ENCODE measurements at places on chromosomes 1 and 21.

GRCh38 chr1:51347398-51348146 lies 17.2 kb upstream of the TTC39A start:
- DNase-seq, result no peak

DNA sequence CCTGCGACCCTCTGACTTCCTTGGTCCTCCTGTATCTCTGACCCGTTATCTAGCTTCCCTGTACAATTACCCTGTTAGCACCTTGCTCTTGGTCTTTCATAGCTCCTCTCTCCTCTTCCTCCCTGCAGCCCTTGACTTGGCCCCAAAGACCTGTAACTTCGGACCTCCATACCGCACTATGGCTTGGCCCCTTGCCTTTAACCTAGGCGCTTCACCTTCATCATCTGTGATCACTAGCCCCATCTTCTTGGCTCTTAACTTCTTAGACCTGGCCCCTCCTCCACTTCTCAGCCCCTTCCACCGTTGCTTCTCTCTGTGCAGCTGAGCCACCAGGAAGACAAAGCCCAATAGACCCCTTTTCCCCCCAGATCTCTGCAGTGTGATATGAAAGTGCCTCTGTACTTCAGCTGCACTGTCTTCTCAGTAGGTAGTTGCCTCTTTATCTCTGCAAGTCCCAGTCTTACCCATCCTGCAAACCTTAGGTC lies 740 bp downstream of the ZNF691 start:
- DNase-seq, result no peak

GRCh38 chr1:3922851-3923250 lies 22.8 kb upstream of the C1orf174 start:
- no peak for DNase-seq

- DNase-seq, result no peak
These were observed 6.9 kb upstream of the GPATCH4 start for GRCh38 chr1:156608036-156608674.

- no peak for DNase-seq
These were observed 51.3 kb downstream of the CAPN9 start for GRCh38 chr1:230798491-230798890.

GRCh38 chr1:41560496-41560895 lies 76.0 kb upstream of the EDN2 start:
- DNase-seq, result no peak

GRCh38 chr1:169111472-169111871 lies 5.0 kb downstream of the ATP1B1 start:
- no peak for DNase-seq

DNA sequence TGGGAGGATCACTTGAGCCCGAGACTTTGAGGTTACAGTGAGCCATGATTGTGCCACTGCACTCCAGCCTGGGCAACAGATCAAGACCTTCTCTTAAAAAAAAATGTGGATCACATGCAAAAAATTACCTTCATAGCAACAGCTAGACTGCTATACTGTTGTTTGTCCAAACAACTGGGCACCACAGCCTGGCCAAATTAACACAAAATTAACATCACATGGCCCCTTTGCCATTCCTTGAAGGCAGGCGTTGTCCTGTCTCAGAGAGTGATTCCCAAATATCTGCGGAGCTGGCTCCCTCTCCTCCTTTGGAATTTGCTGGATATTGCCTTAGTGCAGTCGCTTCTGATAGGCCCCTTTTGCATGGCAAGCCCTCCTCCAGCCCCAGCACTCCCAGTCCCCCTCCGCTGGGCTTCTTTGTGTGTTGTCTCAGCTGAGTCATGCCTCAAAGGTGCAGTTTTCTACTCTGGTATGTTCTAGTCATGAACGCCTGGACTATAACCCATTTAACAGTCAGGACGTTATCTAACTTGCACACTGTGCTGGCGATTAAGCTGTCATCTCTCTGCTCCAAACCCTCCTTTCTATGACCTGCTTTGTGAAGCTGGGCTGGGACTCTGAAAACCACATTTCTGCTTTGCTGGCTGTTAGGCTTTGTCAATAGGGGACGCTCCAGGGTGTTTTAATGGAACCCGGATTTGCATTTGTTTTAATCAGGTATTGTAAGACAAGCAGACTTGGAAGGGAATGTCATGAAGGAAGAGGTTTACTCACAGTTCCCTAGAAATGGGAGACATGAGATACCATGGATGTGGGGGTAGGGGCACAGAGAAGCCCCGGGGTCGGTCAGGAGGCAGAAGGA lies 20.1 kb upstream of the HPCAL4 start:
- DNase-seq, result no peak

DNA sequence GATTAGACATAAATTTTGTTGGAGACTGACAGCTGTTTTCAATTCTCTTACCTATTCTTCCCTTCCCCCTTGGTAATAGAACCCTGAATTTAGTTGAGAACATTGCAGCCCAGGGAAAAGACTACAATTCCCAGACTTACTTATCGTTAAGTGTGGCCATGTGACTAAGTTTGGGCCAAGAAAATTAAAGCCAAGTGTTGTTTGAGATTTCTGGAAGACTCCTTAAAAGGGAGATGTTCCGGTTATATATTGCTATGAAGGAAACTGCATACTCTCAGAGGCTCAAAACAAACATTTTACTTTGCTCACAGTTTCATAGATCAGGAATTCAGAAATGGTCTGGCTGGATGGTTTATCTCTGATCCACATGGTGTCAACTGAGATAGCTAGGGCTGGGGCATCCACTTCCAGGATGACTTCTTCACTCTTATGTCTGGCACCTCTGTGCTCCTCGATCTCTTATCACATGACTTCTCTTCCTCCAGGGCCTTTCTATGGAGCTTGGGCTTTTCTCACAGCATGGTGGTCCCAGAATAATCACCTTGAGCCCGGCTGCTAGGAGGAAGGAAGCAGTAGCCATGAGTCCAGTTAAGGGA lies 22.4 kb upstream of the CD34 start:
- DNase-seq, result no peak

GRCh38 chr21:31778546-31778945 lies 46.6 kb upstream of the SCAF4 start:
- no peak for DNase-seq

- DNase-seq, result no peak
These were observed 267.8 kb upstream of the NCAM2 start for GRCh38 chr21:20730441-20730840.

- DNase-seq, result no peak
These were observed at the start of gene LBR for GRCh38 chr1:225427235-225428067. Gene LBR (minus strand): TSS chr1:225428038. CDS start chr1:225424075, 3,963 bp downstream.

DNA sequence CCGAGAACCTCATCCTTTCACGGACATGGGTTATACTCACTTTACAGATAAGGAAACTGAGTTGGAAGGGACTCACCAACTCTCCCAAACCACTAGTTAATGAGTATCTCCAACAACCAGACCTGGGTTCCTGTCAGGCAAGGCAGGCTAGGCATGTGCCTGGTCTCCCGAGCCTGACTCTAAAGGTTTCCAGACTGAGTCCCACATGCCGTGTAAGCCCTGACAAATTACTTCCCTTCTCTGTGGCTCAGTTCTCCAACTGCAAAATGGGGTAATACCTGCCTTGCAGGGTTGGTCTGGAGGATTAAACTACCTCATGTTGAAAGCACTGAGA lies 34.3 kb downstream of the SSBP3 start:
- DNase-seq, result no peak

- no peak for DNase-seq
These were observed 156.7 kb downstream of the SYT2 start for GRCh38 chr1:202553560-202554038.

DNA sequence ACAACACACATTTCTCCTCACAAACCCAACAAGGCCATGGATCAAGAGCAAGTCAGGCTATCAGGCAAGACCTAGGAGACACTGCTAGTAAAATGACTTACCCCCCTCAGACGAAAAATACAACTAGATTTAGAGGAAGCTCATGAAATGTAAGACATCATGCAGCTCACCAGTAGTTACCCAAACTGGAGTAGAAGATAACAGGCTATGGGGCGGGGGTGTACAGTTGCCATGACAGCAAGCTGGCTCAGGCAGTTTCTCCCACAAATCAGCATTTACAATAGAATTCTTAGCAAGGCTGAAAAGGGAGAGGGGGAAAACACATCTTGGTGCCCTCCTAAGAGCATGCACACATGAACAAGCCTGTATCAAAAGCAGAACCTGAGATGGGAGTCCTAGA lies 13.9 kb downstream of the TPM3 start:
- no peak for DNase-seq

- DNase-seq, result no peak
These were observed 2.7 kb downstream of the MIER1 start for GRCh38 chr1:66927528-66927927.

DNA sequence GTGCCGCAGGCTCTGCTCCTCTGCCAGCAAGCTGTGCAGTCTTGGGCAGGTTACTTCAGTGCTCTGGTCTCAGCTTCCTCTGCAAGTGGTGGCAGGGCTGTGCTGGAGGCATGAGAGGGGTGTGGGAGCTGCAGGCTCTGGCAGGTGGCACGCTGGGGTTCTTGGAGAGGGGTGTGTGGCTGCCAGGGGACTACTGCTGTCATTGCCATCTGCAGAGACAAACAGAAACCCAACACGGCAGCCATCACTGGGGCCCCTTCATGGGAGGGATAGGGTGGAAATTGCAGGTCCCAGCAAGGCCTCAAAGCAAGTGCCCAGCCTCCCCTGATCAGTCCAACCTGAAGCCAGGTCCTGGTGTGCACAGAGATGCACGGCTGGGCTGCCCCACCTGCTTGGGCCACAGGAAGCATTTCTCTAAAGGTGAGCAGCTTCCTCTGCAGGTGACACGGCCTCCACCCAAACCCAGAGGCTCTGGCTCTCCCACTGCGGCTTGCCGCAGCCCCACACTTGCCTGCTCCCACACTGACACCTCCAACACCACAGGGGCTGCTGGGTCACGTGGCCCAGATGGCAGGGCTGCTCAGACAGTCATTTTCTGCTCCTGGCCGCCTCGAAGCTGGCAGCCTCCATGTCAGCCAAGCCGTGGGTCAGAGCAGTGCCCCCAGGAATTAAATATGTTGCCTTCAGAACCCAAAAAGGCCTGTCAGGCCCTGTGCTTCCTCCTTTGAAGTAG lies 4.1 kb upstream of the COL6A2 start:
- no peak for DNase-seq

DNA sequence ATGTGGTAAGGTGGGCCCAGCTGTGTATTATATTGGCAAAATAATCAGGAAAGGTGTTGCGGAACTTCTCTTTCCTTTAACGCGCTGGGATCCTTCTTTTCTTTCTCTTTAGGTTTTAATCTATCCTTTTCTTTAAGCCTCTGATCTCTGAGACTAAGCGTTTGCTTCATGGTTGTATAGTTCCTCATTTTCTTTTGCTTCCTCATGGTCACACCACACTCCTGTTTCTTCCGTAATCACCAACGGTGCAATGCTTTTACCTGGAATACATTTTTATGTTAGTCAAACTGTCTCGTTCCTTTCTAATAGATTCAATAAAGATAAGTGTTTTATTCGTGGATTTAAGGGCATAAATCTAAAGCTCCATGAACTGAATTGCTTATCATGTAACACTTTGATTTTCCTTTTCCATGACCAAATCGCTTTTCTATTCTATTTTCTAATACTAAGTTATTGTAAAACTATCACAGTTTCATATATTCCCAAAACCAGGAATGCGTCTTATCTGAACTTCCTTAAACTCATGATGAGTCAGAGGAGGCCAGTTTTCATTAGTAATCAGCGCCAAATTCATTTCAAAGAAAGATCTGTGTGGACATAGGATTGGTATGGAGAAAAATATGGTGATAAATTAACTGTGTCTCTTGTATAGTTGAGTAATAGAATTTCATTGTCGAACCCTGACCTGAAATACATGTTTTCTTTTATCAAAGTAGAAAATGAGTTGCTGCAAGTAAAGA lies 12.2 kb downstream of the SDCCAG8 start:
- no peak for DNase-seq

- DNase-seq, result no peak
These were observed 108.3 kb downstream of the TNR start for GRCh38 chr1:175635092-175635491.

- no peak for DNase-seq
These were observed 56.6 kb upstream of the SLC2A1 start for GRCh38 chr1:43015269-43015668.

DNA sequence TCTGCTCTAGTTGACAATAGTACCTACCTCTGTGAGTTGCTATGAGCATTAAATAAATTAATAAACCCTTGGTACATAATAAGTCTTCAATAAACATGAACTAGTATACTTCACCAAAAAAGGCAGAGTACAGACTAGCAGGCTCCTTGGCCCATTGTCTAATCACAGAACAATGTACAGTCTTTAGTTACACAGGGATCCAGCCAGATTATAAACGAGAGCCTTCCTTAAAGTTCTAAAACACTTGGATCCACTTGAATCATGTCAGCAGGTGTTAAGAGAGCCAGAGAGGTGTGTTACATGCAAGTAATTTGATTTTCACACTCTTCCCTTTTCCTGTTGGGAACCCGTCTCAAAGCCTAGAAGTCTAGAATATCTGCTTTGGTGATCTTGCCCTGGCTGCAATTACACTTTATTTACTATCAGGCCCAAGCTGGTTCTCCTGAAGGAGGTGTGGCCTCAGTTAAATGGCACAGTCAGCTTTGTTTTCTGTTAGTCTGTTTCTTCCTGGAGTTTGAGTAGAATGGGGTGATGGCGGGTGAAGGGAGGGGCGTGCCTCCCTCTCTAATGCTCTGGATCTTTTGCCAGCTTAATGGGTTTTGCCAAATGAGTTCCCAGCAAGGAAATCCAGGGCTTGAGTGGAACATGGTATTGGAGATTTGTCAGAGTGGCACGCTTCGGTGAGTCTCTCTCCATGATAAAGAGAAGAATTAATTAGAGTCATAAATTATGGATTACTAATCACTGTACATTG lies 570.9 kb upstream of the CAMK1G start:
- DNase-seq, result no peak

- DNase-seq, result peak; percentile 34
These were observed 25.0 kb downstream of the SZT2 start for GRCh38 chr1:43414634-43415223.

DNA sequence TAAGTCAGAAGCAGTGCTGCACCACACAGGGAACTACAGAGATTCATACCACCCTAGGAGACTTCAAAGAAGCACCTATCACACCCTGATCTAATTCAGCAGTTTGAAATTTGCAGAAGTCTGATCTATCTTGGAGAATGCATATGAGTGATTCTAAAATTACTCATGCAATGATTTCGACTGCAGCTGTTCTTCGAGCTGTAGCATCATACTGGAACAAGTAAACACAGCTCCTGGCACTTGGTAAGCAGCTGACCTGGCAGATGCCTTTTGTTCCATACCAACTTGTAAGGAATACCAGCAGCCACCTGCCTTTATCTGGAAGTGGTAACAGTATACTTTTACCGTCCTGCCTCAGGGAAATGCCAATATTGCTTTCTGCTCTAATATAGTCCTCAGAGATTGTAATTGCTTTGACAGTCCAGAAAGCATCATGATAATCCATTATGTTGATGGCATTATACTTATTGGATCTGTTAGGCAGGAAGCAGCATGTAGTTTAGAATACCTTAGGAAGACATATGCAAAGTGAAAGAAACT lies 25.7 kb downstream of the AADACL4 start:
- no peak for DNase-seq
